EH (cell line): ENCODE measurements at places on chromosomes 16 and 17.

DNA sequence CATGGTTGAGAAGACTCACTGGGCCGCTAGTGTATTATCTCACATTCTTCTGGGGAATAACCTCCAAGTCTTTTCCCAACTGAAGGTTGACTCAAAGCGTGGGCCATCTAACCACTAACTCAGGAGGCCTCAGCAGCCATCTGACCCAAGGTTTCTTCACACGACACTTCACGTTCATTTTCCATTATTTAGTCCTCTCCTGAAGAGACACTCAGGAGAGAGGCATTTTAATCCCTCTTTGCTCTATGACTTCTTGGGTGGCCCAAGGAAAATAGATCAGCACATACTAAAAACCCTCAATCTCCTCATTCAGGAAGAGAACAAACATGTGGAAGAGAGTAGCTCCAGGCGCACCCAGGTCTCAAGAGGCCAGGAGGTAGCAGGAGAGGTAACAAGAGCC is 252.8 kb upstream of the FOXF1 start:
- DNase-seq: no peak

DNA sequence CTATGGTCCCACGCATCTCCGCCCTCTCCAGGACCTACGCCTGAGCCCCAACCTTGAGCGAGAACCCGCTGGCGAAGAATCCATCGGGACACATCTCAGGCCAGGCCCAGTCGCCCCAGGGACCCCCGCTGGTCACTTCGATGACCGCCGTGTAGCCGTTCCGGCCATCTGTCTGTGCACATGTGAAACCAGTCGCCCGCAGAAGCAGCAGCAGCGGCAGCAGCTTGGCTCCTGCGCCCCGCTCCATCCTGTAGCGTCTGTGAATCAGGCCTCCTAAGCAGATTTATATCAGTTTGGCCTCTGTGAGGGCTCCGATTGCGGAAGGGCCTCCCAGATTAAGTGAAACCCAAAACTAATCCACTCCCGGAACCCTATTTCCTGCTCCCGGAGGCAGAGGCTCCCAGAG is at the start of gene VMO1:
VMO1 (minus strand) TSS at position 259 of the 406 bp plus-strand sequence; CDS start at position 247, 12 bp downstream.
- peak; percentile 38 for DNase-seq

DNA sequence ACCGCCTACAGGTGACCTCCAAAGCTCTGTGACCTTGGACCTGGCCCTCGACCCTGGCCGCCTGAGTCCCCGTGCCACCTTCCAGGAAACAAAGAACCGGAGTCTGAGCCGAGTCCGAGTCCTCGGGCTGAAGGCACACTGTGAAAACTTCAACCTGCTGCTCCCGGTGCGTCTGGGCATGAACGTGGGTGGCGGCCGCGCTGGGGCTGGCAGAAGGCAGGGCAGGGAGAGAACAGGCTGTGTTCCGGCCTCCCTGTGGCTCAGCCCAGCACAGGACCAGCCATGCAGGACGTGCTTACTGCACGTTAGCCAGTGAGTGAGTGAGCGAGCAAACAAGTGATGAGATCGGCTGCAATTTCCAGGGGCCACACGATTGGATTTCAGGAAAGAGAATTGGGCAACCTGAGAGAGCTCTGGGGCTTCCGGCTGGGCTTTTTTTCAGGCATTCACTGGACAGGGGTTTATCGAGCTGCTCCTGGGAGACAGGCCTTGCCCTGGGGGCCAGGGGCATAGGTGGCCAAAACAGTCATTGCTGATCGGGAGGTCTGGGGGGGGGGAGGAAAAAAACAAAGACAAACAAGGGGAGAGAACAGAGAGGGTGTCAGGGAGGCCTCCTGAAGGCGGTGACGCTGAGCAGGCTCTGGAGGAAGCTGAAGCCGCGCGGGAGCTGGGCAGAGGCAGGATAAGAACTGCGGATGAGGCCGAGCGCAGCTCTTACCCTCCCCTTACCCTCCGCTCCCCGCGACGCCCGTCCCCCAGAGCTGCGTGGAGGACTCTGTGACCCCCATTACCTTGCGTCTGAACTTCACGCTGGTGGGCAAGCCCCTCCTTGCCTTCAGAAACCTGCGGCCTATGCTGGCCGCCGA is 16.9 kb downstream of the ITGAX start:
- DNase-seq: no peak

DNA sequence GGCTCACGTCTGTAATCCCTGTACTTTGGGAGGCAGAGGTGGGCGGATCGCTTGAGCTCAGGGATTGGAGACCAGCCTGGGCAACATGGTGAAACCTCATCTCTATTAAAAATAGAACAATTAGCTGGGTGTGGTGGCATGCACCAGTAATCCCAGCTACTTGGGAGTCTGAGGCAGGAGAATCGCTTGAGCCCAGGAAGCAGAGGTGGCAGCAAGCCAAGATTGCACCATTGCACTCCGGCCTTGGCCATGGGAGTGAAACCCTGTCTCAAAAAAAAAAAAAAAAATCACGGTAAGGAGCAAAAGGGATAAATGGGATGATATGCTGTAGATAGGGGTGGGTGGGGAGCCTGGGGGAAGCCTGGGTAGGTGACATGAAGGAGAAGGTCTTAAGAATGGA is 20.4 kb upstream of the TMEM98 start:
- DNase-seq: no peak

- peak; percentile 29 for DNase-seq
Measured at GRCh38 chr16:19613834-19614233, 58.3 kb downstream of the VPS35L start.

DNA sequence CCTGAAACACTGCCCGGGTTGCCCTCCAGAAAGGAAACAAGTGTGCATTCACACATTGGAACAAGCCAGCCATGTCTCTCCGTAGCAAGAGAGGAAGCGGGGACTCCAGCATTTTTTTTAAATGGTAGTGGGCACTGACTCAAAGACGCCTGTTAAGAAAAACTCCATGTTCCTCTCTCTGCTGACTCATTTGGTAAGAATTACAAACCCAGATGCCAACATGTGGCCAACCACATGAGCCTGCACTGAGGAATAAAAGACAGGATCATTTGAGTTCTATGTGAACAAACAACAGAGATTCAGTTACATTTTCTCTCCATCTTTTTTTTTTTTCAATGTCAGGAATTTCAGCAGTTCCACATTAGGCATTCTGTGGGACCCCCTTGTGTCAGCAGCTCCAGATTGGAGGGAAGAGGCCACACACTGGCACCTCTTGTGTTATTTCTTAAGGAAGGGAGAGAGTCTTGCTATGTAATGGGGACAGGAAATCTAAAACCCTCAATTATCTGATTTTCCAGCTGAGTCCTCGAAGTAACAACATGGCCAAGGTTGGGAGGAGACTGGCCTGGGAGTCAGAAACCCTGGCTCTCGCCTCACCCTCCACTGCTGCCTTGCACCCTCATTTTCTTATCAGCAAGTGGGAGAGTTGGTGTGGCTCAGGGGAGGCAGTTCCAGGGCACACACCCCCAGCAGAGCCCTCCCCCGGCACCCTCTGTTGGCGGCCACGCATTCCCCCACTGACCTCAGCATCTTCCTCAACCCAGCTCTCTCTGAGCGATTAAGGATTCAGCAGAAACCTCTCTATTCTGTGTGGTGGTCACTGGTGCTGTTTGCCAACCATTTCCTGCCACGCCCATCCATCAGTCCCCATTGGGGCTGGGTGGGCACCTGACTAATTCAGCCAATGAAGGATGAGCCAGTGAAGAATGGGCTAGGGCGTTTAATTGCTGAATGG is 173.0 kb downstream of the FOXL1 start:
- peak; percentile 93 for DNase-seq

GRCh38 chr16:67147437-67148140 is 3.2 kb downstream of the B3GNT9 start:
- DNase-seq: no peak

GRCh38 chr16:15792563-15792971 is 64.3 kb downstream of the MYH11 start:
- DNase-seq: no peak

DNA sequence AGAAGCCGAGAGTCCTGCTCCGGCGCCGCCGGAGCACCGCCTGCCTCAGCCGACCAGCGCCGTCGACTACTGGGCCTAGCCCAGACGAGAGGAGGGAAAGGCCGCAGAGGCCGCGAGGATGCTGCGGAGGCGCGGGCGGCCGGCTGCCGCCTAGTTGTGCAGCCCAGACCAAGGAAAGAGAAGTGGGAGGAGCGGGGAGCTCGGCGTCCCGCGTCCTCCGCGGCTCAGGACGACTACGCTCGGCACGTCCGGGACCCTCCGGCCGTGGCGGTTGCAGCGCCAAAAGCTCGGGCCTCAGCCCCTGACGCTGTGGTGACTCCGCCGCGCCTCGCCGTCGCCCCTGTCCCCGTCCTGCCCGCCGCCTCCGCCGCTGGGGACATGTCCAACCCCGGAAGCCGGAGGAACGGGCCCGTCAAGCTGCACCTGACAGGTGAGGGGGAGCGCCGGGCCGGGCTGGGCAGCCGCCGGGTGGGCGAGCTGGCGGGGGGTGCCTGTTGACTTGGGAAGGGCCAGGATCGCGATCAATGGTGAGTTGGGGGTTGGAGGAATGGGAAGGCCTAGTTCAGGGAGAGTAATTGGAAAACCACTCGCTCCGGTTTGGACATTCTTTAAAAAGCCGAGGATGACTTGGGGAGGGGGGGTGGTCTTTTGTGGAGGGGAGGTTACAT is 37.7 kb downstream of the RNF135 start:
- DNase-seq: peak; percentile 54

GRCh38 chr17:4580291-4580690 is 4.0 kb upstream of the SMTNL2 start:
- DNase-seq: no peak

- no peak for DNase-seq
Measured at GRCh38 chr16:88618956-88619667, 19.3 kb upstream of the IL17C start.
